Mucosa of descending colon (tissue), 3 donors: ENCODE measurements at places on chromosomes 5 and 9.

DNA sequence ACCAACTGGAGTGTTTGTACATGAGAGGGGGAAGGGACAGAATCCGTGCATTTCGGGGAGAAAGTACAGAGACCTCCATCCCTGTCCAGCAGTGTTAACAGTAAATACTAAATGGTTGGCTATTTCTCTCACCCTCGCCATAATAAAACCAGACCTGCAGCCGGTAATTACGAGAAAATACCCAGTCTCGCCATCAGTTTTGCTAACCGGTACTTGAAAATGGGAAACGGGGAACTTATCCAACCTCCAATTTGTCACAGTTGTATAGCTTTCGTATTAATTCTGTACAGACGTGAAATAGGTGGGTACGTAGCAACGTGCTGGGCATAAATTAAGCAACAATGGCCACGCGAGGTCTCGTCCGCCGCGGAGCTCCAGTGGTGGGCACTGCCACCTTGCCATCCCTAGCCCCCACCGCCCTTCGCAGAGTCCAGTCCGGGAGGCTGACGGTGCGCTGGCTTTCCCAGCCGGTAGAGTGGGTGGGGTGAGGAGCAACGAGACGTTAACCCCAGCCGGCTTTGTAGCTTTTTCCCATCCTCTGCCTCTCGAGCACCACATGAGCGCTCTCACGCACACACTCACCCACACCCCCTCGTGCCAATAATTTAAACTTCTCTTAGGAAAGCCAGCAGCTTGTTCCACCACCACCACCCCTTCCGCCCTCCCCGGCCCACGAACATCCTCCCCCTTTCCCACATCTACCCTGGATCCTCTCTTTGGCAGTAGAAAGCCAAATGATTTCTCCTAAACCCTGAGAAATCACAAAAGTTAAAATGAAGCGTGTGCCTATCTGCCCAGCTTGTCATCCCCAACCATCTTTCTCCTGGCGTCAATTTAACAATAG is 1.8 kb downstream of the ELAVL2 start:
- DNase-seq = no peak

DNA sequence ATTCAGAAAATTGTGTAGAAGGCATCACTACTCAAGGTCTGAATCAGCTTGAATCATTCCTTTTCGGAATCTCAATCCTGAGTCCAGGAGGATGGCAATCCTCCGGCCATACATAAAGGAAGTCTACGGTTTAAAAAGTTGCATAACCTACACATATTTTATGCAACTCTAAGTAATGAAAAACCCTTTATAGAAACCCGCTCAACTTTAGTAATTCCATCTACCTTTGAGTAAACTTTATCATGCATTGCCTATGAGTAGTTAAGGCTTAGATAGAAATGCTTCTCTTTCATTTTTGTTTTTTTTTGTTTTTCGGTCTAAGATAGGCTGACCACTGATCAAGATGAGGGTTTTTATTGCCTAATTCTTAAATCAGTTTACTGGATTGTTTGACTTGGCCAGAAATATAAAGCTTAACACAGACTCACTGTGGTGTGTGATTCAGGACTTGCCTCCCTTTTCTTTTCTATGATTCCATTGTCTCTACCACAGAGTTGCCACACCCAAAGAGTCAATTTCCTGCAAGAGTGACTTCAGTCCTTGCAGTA is 85.0 kb downstream of the LURAP1L start:
- DNase-seq = no peak

- no peak for DNase-seq
These were observed 59.1 kb downstream of the JMY start for GRCh38 chr5:79295029-79295428.

GRCh38 chr5:179111267-179112207 is 51.4 kb downstream of the ZNF354C start:
- DNase-seq = no peak

GRCh38 chr9:136085815-136086212 is 9.3 kb downstream of the NACC2 start:
- no peak for DNase-seq

DNA sequence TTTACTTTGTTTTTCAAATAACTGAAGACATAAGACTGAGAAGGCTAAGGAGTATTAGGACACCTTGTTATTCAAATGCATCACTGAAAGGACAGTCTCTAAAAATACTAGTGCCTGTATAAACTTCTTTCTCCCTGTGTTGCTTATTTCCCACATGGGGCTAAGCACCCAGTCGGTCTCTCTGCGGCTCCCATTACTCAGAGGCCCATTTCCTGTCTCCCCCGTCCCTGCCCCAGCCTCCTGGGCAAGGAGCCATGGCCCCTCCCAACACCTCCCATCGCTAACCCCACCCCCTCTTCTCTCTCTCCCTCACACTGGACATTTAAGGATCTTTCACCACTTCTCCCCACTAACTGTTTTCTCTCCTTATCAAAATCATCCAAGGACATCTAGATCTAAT is 81.9 kb downstream of the EBF1 start:
- DNase-seq = no peak

GRCh38 chr5:147156012-147156411 is 78.8 kb upstream of the STK32A start:
- no peak for DNase-seq

GRCh38 chr5:53568401-53568800 is 8.0 kb downstream of the NDUFS4 start:
- no peak for DNase-seq

DNA sequence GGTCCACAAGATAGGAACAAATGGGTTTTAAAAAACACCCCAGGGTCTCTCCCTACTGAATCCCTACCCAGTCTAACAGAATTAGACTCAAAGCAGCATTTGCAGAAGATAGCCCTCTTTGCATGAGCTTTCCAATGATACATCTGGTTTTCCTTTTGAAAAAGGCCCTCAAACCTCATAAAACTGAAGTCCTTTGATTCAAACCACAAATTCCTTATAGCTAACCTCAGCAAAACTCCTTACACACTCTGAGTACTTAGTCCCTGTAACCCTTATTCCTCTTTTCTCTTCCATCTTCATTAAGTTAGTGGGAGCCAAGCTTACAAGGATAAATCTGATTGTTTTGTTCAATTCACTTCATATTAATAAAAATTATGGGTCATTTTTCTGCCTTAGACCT is 90.5 kb upstream of the TNC start:
- DNase-seq = no peak

DNA sequence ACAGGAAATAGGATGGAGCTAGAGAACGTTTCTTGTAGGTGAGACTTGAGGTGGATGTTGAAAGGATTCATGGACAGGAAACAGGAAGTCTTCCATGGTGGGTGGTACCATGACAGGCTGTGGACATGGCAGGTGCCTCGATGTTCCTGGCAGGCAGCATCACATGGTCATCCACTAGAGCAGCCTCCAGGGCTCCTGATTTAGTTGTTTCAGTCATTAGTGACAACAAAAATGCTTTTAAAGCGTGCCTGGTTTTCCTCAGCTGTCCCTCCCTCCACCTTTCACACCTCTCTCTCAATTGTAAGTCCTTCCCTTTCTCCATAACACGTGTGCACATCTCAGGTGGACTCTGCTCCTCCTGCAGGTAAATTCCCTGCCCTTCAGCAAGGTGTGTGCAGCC is 25.2 kb upstream of the ASPN start:
- no peak for DNase-seq

DNA sequence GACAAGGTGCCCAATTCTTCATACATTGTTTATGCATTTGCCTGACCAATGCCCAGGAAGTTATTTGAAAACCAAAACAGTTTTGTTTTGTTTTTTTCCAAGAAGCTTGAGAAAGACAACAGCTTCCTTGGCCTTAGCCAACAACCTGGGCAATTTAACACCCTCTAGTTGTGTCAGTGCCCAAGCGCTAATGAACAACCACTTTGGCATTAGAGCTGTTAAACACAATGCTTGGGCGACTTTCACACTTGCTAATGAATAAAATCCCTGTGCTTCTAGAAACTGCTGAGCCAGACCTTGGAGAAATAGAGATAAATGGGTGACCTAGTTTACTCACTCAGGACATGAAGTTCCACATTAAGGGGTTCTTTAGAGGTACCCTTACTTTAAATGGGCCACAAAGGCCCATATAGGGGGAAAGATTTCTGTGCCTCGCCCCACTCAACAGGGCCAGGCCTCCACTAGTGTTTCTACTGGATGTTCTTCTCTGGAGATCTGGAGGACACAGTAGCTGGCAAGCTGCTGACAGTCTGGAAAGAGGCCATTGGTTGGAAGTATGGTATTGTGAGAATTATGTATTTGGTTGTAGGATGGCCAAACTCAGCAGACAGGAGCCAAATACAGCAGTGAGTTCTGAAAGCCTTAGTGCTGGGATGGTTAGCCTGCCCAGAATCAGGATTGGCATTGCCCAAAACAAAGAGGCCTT is 179.8 kb downstream of the DOCK8 start:
- DNase-seq = no peak

DNA sequence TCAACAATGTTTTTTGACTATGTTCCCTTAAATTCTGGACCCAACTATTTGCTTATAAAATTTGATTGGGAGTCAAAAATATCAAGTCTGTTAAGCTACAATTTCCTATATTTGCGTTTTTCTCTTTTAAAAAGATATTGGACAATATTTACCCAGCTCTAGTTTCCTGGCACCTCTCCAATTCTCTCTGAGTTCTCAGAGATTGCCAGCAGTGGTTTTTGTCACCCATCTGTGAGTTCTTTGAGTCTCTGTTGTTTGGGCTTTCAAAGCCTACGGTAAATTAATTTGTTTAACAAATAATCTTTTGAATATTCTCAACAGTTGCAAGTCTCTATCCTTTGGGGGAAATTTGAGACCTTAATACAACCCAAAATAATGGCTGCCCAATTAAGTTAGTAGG is 174.2 kb upstream of the PUM3 start:
- DNase-seq = no peak

DNA sequence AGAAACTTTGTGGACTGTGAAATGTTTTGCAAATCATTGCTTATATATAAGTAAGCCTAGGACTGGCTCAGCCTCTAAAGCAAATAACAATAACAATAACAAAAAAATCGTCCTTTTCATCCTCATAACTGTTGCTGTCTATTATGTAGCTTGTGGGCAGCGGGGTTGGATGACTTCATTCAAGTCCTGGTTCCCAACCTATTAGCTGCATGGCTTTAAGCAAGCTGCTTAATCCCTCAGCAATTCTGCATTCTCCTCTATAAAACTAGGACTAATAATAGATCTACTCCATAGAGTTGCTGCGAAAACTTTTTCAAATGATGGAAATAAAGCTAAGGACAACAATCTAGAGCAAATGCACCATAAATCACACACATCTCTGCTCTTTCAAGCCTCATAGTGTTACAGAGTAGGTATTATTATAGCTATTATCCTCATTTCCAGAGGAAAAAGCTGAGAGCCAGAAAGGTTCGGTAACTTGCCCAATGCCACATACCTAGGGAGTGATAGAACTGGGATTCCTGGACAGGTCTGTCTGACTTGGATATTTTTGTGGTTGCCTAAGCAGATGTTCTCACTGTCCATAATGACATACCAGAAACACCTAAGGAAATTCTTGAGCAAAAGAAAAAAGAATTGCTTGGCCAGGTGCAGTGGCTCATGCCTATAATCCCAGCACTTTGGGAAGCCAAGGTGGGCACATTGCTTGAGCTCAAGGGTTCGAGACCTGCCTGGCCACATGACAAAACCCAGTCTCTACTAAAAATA is 98.8 kb upstream of the ADRA1B start:
- DNase-seq = no peak

DNA sequence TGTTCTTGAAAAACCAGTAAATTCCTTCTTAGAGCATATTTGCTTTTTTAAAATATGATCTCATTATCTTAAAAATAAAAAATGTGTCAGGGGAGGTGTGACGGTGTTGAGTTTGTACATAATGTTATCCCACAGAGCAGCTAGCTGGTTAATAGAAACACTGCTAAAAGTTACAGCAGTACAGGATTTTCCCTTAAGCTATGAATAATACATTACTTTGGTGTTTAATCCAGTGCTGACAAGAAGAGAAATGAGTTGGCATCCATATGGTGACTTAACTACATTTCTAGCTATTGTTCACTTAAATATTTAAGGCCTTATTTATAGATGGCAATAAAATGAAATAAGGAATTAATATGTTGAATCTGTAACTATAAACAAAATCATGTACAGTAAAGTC is 883.1 kb downstream of the CDH18 start:
- no peak for DNase-seq

- no peak for DNase-seq
These were observed 392.3 kb downstream of the CETN3 start for GRCh38 chr5:90017239-90017638.

- no peak for DNase-seq
These were observed 161.0 kb downstream of the ISL1 start for GRCh38 chr5:51544031-51544785.

DNA sequence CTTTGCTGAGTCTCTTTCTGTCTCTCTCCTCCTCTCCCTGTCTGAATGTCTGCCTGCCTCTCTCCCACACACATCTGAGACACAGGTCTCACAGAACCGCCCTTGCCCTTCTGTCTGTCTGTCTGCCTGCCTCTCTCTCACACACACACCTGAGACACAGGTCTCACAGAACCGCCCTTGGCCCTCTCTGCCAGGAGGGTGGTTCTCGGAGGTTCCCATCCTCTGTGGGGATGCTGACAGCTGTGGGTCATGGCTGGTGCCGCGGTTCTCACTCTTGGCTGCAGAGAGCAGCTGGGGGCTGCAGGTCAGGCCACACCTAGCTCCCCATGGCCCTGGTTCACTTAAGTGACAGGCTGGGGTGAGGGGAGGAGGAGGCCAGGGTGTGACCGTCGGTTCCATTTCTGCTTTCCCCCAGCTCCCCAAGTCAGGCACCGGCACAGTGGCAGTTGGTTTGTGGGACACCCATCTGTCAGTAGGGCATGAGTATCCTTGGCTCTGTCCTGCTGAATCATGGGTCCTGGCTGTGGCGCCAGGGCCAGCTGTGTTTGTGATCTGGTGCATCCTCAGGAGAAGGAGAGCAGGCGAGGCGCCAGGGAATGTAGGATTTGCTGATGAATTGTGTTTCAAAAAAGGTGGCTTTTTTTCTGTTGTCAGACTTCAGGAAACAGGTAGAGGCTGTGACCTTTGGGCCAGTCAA is 42.3 kb upstream of the CLPTM1L start:
- no peak for DNase-seq

DNA sequence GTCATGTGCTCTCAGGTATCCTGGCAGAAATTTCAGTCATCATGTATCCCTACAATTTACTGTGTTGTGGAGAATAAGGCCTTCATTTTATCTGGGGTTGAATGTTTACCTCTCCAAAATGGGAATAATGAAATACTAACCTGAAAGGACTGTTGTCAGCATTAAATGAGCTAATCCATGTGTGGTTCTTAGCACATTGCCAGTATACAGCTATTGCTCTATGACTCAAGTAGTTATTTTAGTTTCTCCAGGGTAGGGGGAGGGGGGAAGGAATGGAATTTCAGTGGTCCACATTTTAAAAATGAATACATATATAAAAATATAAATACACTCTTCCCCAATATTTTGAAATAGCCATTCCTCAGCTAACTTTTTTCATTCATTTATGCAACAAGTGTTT is 3.5 kb downstream of the PAM start:
- DNase-seq = no peak

- DNase-seq = no peak
These were observed 47.0 kb downstream of the CCDC125 start for GRCh38 chr5:69285448-69286116.

GRCh38 chr9:77291714-77292113 is 114.4 kb downstream of the VPS13A start:
- no peak for DNase-seq
